Memory B cell (primary cell): ENCODE measurements at places on chromosomes 13 and 19.

DNA sequence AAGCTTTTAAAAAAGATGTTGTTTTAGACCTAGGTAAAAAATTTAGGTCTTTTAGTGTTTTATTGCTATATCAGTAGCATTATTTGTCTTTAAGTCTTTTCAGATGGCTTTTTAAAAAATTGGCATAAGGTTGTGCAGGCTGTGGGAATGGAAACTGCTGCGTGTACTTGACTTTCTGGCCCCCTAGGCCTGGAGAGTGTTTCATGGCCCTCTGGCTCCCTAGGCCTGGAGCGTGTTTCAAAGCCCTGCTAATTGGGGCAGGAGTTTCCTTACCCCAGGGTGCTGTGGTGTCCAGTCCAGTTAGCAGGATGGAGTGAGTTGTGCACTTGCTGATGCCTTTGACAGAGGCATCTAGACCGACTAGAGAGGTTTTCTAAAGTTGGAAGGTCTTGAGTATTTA, 23.8 kb downstream of the PRAM1 start:
- no peak for DNase-seq

DNA sequence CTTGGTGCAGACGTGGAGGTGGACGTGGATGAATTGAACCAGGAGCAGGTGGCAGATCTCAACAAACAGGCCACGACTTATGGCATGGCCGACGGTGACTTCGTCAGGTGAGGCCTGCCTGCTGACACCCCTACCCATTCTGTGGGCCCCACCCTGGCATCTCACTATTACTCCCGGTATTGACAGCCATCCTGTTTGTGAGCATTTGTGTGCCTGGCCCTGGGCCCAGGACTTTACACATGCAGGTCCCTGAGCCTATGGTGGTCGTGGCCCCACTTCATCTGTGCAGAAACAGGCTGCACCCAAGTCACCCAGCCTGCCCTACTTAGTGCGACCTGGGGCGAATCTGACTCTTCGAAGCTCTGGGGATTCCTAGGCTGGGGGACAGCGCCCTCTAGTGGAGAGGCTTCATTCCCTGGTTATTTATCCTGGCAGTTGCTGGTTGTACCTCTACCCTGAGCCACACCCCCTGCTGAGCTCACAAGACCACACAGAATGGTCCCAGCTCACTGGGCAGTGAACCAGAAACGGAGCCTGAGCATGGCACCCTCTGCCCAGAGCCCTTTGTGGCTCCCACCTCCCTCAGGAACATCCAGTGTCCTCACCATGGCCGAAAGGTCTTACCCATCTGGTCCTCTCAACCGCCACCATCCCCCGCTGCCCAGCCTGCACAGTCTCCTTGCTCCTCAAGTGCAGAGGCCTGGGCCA, 16.9 kb downstream of the ZNF296 start:
- DNase-seq, result peak; percentile 95

DNA sequence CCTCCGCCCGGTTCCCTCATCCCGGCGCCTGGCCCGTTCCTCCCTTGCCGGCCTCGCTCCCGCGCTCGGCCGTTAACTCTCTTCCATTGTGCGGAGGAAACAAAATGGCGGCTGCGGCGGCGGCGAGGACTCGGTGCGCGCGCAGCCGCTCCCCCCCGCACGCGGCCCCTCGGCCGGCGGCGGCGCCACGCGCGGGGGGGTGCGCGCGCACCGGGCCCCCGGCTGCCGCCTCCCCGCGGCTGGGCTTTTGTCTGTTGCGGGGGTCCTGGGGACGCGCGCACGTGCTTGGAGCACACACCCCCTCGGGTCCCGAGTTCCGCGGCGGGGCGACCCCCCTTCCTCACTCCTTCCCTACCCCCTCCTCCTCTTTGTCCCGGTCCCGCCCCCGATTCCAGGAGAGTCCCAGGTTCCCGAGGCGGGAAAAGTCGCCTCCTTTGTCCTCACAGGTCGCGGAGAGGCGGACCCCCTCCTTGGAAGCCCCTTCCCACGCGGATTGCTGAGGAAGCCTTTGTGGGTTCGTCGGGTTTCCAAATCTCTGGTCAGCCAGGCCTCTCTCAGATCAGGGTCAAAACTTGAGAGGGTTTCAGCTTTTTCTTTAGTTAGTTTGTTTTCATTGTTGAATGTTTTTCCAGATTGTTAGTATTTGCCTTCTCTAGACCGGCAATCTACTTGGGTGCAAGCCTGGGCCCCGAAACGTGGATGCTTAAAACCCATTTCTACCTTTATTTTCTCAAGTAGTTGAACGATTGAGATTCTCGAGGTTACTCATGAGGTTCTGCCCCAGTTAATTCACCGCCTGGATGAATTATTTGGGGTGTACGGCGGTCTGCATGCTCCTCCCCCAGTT, 687 bp downstream of the ILF3 start:
- no peak for DNase-seq

- DNase-seq, result peak; percentile 4
These were observed 53.0 kb downstream of the LRCH1 start for GRCh38 chr13:46605825-46606554.

DNA sequence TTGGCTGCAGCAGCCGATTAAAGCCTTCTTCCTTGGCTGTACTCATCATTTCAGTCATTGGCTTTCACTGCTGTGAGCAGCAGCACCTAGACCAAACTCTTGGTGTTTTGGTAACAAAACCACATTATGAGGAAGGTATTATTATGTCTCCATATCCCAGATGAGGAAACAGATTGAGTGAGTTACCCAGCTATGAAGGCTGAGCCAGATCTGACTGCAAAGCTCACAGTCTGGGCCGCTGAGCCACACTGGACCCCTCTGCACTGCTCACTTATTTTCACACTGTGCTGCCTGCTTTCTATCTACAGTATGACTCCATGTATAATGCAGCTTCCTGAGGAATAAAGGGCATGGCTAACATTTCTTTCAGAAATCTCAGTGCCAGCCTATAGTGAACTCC, 24.5 kb downstream of the CRYL1 start:
- DNase-seq, result no peak

GRCh38 chr13:48790966-48791365, 137.2 kb downstream of the CYSLTR2 start:
- DNase-seq, result no peak

- no peak for DNase-seq
These were observed 457.6 kb upstream of the GPC6 start for GRCh38 chr13:92769046-92769445.

- DNase-seq, result no peak
These were observed 10.8 kb downstream of the RASA3 start for GRCh38 chr13:114121496-114122126.

DNA sequence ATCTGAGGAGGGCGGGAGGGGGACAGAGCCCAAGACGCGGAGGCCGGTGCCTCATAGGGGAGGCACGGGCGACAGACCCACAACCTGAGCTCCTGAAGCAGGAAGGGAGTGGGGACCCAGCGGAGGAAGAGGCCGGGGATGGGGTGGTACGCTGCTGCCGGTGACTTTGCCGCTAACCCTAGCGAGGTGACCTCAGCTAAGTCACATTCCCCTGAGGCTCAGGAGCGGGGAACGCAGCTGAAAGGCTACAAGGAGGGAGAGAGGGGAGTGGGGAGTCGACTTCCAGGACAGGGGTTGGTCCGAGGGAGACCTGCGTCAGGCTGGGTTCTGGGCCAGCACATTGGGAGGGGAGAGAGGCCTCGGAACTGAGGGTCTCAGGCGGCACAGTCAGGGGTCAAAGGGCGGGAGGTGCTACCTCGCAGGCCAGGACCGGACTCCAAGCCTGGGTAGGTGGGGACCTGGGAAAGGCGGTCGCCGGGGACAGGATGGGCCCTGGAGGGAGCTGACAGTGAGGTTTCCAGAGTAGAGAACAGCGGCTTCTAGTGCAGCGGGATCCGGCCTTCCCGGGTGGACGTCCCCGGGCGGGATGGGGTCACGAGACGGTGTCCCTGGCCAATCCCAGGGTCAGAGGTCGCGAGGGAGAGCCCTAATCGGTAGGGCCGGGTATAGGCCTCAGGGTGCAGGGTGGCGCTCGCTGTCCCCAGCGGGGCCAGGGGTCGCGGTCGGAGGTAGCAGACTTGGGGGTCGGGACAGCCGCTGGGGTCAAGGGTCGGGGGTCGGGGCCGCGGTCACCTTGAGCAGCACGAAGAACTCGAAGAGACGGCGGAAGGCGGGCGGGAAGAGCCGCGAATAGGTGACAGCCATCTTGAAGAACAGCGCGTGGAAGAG, 699 bp downstream of the TMEM259 start:
- DNase-seq, result no peak

- DNase-seq, result no peak
These were observed 134.3 kb upstream of the SLITRK5 start for GRCh38 chr13:87536899-87537298.

DNA sequence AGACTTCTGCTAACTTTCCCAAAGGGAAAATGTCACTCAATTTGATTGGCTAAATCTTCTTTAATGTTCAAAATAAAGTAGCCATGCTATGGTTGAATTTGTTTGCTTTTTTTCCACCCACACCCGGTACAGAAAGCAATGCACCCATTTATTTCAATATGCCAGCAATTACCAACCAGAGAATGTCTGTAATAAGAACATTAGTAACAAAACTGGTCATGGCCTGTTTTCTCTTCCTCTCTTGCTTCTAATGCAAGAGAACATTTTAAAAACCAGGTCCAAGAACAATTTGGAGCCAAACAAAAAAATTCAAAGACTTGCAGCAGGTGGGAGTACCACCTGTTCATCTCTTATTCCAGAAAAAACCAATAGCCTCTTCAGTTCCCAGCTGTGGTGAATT, 1108.8 kb upstream of the PCDH20 start:
- no peak for DNase-seq

DNA sequence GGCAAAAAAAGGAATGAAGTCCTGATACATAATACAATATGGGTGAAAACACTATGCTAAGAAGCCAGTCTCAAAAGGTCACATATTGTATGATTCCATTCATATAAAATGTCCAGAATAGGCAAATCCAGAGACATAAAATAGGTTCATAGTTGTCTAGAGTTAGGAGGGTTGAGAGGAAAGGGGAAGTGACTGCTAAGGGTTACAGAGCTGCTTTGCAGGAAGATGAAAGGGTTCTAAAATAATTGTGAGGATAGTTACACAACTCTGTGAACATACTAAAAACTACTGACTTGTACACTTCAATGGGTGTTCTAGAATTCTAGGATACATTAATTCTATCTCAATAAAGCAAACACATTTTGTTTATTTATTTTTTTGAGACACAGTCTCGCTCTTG, 25.7 kb downstream of the CAB39L start:
- no peak for DNase-seq

GRCh38 chr13:21235174-21235573, 58.7 kb downstream of the MRPL57 start:
- no peak for DNase-seq

- DNase-seq, result no peak
These were observed 6.0 kb upstream of the CTU1 start for GRCh38 chr19:51114087-51114729.
